Common myeloid progenitor, CD34-positive (primary cell): ENCODE measurements at places on chromosomes 1 and 21.
A peak's percentile ranks its signal among the peaks of the same experiment; 100 is the strongest.

- DNase-seq: no peak
Measured at GRCh38 chr21:38987633-38988508, 182.1 kb downstream of the ETS2 start.

- DNase-seq: no peak
Measured at GRCh38 chr1:46822248-46822826, 23.5 kb downstream of the CYP4B1 start.

GRCh38 chr1:236774926-236775325 lies 20.2 kb upstream of the MTR start:
- no peak for DNase-seq

DNA sequence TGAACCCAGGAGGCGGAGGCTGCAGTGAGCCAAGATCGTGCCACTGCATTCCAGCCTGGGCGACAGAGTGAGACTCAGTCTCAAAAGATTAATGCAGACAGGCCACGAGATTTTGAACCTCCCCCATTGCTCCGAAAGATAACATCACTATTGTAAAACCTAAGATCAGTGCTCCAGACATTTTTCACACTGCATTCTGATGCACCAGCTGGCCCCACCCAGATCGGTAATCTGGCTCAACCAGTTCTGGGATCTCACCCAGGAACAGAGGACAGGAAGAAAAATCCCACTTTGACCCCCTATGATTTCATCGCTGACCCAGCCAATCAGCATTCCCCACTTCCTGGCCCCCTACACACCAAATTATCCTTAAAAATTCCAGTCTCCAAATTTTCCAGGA lies 10.7 kb upstream of the CSRP1 start:
- DNase-seq: no peak

GRCh38 chr1:44367944-44368343 lies 12.9 kb upstream of the ERI3 start:
- no peak for DNase-seq

- no peak for DNase-seq
Measured at GRCh38 chr1:54401799-54402198, 4.4 kb downstream of the SSBP3 start.

GRCh38 chr21:26914557-26914956 lies 52.3 kb downstream of the ADAMTS5 start:
- no peak for DNase-seq

DNA sequence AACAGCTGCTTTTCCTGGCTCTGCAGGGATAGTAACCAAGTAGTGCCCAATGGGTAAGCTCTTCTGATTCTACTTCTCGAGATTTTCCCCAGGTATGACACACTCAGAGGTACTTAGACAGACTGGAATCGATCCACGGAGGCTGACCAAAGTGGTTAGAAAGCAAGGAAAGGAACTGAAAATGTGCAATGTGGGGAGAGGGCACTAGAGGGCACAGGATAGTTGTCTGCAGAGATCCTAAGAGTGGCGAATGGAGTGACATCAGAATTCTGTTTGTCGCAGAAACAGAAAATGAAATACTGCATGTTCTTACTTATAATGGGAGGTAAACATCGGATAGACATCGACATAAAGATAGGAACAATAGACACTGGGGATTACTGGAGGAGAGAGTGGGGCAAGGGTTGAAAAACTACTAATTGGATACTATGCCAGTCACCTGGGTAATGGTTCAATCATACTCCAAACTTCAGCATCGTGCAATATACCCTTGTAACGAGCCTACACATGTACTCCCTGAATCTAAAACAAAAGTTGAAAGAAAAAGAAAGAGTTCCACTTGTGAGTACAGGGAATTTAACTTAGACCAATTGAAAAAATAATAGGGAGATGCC lies 23.3 kb downstream of the CYP2J2 start:
- DNase-seq: peak; percentile 57

DNA sequence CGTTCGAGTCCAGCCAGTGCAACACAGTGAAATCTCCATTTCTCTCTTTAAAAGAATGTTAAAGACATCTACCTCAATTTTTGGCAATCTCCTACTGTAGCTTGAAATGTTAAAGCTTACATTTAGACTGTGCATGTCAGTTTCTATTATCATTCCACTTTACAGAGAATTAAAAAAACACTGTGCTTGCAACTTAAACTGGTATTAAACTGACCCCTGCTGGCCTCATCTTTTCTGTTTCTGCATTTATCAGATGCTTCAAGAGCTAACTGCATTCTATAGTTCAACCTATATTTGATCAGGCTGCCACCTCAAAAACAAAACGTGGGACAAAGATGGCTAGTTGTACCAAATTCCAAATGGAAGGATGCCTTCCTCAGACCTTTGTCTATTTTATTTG lies 226.5 kb downstream of the SMYD3 start:
- peak; percentile 50 for DNase-seq

- no peak for DNase-seq
Measured at GRCh38 chr1:10613861-10614260, 139.1 kb downstream of the PEX14 start.

DNA sequence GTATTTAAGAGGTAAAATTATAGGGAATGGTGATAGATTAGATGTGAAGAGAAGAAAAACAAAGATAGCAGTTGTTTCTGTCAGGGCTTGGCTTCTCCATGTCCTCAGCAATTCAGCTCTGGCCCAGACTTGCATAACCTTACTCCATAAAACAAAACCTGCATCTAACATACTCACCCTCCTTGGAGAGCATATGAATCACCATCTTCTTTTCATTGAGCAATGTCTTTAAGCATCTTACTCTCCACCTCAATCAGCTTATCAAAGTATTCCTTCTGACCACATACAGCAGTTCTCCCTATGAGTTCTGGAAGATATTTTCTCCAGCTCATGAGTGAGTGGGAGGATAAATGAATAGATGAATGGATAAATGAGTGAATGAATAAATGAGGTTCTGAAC lies 49.0 kb downstream of the RAB3B start:
- DNase-seq: no peak

DNA sequence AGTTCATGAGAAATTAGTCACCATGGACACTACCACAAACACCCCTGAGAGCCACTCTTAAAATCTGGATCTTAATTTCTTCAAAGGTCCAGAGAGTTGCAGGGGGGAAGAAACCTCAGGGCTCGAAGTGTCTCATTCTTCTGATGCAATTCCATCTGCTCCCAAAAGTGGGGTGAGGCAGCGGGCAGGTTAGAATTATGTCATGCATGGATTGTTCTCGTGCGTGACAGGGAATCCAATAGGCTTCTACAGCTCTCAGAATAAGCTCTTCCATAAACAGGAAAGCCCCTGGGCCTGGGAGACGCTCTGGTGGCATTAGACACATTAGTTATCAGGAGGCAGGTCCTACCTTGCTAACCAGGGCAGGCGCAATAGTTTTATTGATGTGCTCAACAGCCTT lies 8.4 kb downstream of the ENO1 start:
- DNase-seq: no peak

GRCh38 chr1:33667386-33668282 lies 195.2 kb downstream of the ZSCAN20 start:
- no peak for DNase-seq

GRCh38 chr1:92327794-92328193 lies 28.9 kb downstream of the RPAP2 start:
- peak; percentile 46 for DNase-seq

DNA sequence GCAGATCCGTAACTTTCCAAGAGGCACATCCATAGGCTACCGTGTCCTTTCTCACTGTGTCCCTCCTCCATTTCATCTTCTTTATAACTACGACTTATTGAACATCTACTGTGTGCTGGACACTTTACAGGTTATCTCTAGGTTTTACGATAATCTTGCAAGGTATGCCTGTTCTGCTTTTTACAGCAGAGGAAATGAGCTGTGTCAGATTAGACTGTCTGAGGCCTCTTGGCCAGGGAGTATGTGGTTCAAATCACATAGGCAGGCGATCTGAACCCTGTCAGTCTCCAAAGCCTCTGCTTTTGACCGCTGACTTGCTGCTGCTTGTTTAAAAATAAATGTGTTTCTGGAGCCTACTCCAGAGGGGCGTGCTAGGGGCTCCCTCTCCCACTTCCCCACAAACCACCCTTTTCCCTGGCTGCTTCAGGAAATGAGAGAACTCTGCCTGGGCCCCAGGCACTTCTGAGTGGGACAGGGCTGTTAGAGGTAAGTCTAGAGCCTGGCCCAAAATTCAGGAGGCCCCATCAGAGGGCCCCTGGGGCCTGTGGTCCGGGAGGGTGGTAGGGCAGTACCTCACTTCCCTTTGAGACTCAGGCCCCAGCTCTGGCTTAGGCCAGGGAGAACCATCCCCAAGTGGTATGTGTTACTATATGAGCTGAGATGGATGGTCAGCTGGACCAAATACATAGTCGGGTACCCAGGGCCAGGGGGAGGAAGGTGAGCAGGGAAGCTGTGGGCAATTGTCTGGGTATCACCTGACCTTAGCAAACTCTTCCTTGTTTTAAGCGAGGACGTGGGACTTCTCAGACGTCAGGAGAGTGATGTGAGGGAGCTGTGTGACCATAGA lies 4.4 kb downstream of the PSEN2 start:
- no peak for DNase-seq

DNA sequence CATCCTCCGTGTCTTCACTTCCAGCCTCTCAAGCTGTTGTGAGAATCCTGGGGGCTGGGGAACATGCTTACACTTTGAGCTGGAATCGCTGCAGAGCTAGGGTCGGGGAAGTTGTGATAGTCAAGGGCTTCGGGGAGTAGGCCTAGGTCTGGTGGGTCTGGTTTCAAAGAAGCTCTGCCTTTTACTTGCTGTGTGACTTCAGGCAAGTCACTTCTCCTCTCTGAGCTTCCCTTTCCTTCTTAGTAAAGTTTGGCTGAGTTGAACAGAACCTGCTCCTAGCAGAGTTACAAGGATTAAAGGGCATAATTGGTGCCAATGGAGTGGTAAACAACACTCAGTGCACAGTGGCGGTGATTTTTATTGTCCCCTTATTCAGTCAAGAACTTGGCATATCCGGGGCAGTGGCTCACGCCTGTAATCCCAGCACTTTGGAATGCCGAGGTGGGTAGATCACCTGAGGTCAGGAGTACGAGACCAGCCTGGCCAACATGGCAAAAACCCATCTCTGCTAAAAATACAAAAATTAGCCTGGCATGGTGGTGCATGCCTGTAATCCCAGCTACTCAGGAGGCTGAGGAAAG lies 25.7 kb downstream of the ARHGEF19 start:
- DNase-seq: no peak

DNA sequence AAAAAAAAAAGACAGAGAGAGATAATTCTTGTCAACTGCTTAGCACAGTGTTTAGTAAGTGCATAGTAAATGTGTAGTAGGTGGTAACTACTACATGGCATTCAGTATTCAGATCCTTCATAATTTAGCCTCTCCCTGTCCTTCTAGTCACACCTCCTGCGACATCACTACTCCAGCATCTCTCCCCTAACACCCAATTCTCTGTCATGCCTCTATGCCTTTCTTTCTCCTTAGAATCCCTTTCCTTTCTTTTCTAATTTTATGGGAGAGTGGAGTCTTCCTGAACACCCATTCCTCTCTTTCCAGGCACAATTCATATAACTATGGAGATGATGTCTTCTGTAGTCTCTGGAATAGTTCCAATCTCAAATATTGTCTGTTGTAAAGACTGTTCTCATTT lies 3.9 kb upstream of the VPS72 start:
- no peak for DNase-seq

- DNase-seq: peak; percentile 40
Measured at GRCh38 chr1:197356723-197357533, 88.9 kb downstream of the CRB1 start.

GRCh38 chr1:14970799-14971141 lies 182.8 kb upstream of the TMEM51 start:
- no peak for DNase-seq

DNA sequence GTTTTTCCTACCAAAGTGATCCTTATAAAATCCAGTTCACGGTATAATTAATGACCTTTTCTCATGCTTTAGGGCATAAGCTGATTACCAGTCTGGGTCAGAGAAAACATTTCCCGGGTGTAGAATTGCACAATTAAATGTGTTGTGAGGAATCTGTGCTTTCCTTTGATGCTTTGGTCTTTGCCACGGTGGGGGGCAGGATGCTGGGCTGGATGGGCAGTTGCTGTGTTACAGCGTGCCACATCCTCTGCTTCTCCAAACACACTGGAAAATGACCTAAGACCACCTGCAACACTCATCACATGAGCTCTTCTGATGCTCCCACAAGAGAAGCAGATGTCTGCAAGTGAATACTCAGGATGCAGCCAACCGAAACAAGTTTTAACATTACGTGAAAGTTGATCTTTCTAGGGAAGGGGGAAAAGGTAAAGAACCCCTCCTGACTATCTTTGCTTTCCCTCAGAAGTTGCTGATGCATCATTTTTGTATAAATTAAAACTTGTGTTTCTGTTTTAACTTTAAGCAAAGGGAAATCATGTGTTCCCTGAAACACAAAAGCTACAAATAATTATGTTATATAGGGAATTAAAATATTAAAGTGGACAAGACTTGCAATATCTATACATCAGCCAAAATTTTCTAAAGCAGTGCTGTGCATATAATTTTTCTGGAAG lies 515.3 kb upstream of the NR5A2 start:
- no peak for DNase-seq

DNA sequence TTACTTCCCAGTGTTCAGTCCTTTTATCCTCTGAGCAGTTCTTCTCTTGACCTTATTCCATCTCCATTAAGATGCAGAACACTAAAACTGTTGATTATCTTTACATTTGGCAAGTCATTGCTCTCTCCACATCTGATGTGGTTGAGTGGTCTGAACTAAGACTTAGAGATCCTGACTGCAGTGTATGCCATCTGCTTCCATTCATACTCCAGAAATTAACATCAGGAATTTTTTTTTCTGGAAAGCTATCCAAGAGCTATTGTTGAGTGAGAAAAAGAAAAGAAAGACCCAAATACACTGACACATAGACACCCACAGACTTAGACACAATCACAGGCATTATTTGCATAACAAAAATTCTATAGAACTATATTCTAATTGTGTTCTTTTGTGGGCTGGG lies 3.7 kb upstream of the TRIM62 start:
- no peak for DNase-seq

GRCh38 chr1:13623021-13623637 lies 39.5 kb downstream of the PDPN start:
- no peak for DNase-seq

GRCh38 chr1:230185076-230186001 lies 118.3 kb downstream of the GALNT2 start:
- DNase-seq: no peak

DNA sequence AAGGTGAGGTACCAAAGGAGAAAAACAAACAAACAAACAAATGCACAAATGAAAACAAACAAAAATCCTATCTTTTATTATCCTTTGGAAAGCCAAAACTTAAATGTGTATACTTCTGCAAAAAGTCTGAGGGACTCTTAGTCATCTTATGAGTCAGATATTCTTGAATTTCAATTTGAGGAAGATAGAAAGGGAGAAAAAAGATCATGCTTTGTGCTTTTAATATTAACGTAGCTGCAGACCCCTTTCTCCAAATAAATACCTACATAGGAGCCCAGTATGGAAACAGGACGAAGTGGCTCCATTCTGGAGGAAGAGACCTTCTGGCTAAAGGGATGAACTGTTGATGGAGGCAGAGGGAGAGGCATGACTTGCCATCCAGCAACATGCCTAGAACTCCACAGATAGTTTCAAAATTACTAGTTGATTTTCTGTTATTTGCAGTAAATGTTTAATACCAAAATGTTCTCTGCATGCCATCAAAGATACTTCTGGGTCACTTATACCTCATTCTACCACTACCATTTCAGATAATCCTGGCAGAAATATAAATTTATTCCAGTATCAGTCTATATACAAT lies 25.4 kb downstream of the NUP210L start:
- DNase-seq: peak; percentile 30
